ENCODE measurements at places on chromosomes 6 and 20.

- peak; percentile 52 for DNase-seq
Observed at GRCh38 chr6:41182069-41183034, 18.6 kb downstream of the TREML2 start.

DNA sequence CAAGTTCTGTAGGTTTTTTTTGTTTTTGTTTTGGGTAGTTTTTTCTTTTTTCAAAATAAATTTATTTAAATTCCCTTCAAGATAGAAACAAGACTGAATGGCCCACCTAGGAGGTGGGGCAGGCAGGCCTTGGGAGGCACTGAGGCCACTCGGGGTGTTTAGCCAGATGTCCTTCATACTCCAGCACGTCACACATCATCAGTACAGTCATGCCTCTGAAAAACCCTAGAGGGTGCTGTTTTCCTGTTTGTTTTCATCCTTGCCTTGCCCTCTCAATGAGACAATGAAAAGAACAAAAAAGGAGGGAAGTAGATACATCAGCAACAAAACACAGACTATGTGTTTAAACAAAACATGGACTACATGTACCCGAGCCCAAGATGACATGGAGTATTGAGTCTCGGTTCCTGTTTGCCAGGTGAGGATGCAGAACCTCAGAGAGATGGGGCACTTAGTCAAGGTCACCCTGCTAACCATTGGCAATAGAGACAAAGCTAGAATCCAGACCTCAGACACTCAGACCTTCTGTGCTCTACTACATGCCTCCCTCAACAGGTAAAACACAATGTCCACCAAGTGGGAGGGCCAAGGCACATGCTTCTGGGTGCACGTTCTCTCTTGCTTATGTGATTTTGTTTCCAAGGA, 26.8 kb upstream of the CLIC5 start:
- DNase-seq, result peak; percentile 50

GRCh38 chr6:105036351-105036750, 79.4 kb downstream of the LIN28B start:
- no peak for DNase-seq

GRCh38 chr6:1388630-1389368, 577 bp upstream of the FOXF2 start:
- DNase-seq, result no peak

DNA sequence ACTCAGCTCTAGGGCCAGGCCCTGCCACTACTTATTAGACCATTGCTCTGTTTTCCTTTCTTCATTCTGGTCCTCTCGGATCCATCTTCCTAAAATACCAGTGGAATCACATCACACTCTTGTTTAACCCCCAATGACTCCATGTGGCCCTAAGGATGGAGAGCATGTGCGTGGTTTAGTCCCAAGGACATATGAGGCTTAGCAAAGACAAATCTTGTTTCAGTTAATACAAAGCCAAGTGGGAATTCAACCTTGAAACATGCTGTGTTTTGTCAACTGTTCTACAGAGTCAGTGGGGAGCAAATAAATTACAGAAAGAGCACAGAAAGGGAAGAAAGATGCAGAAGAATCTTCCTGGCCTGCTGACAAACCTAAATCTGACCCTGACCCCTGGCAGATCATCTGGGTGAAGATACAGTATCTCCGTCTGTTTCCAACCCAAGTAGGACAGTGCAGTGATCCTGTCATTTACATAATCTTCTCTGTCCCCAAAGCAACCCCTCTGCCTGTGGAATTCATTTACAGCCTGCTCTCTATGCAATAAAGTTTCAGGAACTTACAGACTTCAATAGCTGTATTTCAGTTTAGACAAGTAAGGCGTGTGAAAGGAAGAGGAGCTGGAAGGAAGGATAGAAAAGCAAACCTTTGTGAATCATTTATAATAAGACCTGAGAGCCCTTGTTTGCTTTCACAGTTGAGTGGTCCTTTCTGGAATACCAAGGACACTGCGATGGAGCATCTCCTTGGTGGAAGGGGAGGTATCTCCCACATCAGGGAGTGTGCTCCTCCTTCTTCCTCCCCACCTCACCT, 144.0 kb downstream of the THBS2 start:
- DNase-seq, result no peak

GRCh38 chr6:111870051-111870741, 3.1 kb downstream of the FYN start:
- no peak for DNase-seq

DNA sequence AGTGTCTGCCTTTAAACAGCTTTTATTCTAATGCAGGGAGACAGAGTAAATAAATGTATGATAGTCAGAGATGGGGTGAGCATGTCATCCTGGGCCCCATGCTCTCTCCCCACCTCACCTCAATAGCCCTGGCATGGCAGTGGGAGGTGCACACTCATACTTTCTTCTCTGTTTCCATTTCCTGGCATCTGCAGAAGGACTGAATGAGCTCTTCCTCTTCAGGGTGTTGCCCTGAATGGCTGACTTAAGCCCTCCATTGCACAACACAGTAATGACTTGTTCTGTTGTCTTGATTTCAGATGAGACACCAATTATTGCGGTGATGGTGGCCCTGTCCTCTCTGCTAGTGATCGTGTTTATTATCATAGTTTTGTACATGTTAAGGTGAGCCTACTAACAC, 57.0 kb upstream of the GNRH2 start:
- DNase-seq, result no peak

GRCh38 chr6:108105571-108105970, 31.0 kb upstream of the OSTM1 start:
- no peak for DNase-seq

DNA sequence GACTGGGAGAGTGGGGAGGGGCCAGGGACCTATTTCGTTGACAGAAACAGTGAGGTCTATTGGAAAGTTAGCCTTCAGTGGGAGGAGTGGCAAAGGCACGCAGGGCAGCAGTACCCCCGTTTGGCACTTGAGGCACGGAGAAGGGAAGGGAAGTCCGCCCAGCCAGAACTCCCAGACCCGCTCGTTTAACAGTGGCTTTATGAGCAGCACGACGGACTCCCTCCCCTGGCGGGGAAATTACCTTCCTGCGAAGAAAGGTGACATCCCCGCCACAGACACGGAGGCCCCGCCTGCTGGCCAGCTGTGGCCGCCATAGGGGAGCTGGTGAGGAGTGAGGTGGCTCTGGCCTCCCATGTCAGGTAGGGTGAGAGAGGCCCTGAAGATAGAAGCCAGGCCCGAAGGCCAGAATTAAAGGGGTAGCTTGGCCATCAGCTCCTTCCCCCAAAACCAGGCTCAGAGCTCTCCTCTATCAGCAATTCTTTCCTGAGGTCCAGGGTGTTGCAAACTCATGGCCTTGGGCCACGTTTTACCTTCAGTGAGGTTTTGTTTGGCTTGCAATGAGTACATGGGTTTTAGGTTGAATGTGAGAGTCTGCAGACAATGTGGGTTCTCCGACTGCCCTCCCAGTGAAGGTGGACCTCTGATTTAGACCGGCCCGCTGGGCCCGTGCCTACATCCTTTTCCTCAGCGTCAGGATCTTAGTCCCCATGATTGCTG, 123.7 kb downstream of the MRPL14 start:
- DNase-seq, result no peak

DNA sequence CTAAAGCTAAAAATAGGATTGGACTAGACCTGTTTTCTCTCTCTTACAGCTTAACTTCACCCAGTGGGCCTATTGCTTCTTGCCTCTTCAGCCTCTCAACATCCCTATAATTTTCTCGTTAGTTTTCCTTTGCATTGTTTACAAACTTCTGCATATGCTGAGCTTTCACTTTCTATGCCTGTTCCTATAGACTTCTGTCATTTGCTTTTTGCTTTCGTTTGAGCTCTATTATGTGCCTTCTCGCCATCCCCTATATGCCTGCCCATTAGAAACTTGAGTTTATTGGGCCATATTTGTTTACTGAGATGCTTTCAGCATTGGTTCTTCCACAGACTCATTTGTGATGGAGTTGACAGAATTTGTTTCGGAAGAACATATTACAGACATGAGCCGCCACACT, 40.9 kb downstream of the NCOA7 start:
- no peak for DNase-seq

DNA sequence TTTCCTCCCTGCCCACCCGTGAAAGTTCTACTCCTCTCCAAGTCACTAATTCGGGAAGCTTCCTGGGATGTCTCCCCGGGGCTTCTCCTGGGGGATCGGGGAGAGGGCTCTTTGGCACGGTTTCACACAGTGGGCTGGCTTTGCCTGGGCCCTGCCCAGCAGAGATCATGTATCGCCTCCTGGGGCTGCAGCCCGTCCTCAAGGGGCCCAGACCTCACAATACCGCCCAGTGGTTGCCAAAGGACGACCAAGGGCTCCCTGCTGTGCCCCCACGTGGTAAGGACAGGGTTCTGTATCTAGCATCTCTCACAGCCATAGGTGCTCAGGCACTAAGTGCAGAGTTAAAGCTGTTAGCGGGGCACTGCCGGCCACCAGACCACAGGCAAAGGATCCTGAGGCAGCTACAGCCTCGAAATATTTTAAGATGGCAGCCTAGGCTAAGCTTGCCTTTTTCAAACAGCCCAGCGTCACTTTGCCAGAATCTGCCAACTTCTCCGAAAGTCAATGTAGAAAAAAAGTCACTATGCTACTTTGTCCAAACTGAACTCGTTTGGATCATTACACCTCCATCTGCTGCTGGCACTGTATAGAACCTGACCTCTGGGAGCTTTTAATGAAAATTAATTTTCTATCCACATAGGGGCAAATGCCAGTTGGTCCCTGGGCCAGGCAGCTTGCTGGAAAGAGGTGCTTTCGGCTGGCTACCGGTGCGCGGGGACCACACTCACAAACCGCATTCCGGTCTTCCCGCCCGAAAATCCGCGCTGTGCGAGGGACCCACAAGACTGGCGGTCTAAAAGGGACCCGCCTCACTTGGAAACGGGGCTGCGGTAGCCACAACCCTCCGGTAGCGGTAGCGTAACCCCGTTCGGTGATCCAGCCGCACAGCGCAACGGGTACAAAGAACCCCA, 1.3 kb upstream of the NNAT start:
- peak; percentile 31 for DNase-seq

DNA sequence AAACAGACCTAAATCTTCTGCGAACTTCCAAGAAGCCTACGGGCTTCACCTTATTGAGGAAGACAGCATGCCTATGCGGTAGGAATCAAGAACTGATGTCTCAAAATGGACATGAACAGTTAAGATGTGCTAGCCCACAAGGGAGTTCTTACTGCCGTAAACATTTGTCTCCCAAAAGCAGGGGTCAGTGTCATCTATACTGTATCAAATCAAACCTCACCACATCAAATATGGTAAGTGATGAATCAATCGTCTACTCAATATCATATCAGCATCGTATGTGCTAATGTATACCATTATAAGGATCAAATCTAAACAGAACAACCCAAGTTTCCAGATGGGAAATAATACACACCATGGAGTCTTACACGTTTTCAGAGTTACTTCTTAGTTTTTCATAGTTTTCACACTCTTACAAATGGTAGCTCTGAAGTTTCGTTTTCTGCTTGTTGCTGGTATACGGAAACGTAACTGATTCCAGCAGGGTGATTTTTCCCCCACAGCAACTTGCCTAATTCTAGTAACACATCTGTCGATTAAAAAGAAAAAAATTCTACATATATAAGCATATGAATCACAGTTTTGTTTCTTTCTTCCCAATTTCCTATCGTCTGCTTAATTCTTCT, 12.6 kb downstream of the RRBP1 start:
- no peak for DNase-seq

GRCh38 chr6:93496548-93496947, 77.2 kb upstream of the EPHA7 start:
- DNase-seq, result no peak

DNA sequence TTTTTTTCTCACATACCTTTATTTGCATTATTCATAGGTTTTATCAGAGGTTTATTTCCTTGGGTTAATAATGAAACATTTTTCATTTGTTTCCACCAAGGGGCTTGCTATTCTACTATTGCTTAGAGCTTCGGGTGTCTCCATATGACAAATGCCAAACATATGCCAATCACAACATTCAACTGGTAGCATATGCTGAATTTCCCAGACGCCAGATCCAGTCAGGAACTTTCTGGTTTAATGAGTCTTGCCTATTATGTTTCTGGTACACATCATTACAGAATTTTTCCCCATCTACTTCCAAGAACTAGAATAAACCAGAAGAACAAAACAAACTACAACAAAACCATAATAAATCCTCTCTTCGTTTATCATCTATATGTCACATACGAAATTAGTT, 180.7 kb downstream of the PRKN start:
- no peak for DNase-seq

DNA sequence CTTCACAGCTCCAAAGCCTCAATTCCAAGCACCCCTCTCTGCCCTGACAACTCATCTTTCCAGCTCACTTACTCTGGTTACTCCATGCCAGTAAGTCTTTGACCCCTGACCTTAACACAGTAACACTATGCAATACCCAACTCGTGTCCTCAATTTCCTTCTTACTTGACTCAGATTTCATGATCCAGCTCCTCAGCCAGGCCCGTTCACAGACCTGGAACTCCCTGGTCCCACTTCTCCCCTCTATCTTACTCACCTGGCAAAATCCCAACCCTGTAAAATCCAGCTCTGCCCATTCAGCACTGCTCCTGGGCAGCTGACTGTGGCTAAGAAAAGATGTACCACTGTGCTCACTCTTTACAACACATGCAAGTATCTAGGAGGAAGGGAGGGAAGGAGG, 7.9 kb downstream of the GNL1 start:
- no peak for DNase-seq

DNA sequence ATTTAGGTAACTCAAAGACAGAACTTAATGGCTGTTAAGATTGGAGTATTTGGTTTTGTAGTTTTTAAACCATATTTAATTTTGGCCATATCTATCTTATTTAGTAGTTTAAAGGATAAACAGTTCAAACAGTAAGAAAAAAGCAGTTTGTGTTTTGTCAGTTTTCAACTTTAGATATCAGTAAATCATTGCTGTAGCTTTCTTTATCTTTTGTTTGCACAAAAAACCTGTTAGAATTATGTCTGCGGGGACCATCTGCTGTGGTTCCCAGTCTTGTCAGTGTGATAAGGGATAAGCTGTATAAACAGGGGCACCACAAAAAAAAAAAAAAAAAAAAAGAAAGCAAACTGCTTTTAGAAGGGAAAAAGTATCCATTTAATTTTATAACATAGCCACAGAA, 40.9 kb downstream of the CDKAL1 start:
- DNase-seq, result no peak

GRCh38 chr6:121608270-121608669, 172.8 kb downstream of the GJA1 start:
- no peak for DNase-seq
